ENCODE measurements at places on chromosomes 13 and 19. TPM values are rescaled to one million over a fixed set of nuclear protein-coding genes. Genes with fewer than 3 reads are reported as not detected.
A peak's percentile ranks its signal among the peaks of the same experiment; 100 is the strongest.

Gene PRODH2
- total RNA-seq = not detected

Gene DACT3
- total RNA-seq = 0.15 TPM

Gene FPR3
- 0.51 TPM for total RNA-seq

Gene FFAR3
- total RNA-seq = not detected

Gene MTUS2
- not detected for total RNA-seq

Gene CEACAM20
- total RNA-seq = not detected

Gene SBK2
- total RNA-seq = not detected

Gene ANO8
- 5.2 TPM for total RNA-seq

GRCh38 chr13:24922387-24922744, 158.4 kb downstream of the RNF17 start:
- DNase-seq = no peak

DNA sequence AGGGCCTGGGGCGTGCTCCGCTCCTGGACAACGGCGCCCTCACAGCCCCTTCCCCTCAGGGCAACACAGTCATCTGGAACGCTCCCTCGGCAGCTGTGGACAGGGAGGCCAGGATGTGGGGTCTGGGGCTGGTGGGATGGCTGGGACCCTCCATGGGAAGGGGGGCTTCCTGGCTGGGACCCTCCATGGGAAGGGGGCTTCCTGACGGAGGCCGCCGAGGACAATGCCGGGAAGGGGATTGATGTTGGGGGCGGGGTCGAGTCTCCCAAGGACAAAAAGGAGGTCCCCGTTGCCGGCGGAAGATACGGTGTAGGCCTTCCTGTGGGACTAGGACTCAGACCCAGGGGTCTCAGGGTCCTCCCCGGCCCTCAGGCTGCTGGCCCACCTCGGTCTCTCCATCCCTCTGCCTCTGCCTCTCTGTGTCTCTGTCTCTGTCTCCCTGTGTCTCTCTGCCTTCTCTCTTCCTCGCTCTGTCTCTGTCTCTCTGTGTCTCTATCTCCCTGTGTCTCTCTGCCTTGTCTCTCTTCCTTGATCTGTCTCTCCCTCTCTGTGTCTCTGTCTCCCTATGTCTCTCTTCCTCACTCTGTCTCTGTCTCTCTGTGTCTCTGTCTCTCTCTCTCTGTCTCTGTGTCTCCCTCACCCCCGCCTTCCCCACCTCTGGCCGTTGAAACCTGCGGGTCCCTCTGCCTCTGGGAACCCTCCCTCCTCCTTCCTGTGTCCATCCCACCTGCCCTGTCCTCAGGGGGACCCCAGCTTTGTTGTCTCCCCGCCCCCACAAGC, 2.7 kb upstream of the MADCAM1 start:
- DNase-seq = no peak

- no peak for DNase-seq
These were observed 12.0 kb downstream of the CYP4F3 start for GRCh38 chr19:15652559-15653278.

- peak; percentile 35 for DNase-seq
These were observed 2.8 kb upstream of the CEACAM5 start for GRCh38 chr19:41705393-41706174.

- DNase-seq = no peak
These were observed 123.0 kb downstream of the COL4A1 start for GRCh38 chr13:110183910-110184309.

GRCh38 chr19:55649268-55650125, 1.5 kb downstream of the CCDC106 start:
- DNase-seq = no peak

DNA sequence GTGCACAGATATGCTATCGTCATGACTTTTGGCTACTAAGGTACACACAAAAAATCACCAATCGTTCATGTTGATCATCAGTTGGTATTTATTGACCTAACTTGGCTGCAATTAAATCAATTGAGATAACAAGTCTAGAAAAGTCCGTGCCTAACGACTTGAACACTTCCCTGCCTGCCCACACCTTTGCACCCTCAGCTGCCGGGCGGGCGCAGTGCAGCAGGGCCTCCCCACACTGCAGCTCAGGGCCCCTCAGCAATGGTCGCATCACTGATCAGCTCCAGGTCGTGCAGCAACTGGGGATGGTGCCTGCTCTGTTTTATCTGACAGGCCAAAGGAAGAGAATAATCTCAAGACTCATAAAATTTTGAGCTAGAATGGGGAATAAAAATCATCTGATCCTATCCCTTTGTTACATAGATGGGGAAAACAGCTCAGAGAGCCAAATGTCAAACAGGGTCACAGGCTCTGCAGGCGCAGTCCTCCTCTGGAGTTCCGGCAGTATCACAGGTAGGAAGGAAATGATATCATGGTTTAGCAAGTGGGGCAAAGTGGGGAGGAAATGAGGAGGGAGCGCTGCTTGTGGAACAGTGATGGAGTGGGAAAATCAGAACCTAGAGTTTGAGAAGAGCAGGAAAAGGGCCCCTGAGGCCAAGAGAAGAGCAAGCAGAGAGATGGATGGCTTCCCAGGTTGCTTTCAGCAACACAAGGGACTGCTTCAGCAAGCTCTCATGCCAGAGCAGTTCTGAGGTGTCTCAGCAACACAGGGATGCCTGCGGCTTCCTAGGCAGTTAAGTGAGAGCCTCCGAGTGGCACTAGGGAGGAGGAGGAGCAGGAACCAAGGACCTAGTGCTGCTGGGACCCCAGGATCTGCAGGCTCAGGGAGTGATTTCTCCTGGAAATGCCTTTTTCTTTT, 57.5 kb downstream of the SLC7A1 start:
- DNase-seq = no peak

- no peak for DNase-seq
These were observed 741 bp upstream of the CADM4 start for GRCh38 chr19:43640424-43640757.

DNA sequence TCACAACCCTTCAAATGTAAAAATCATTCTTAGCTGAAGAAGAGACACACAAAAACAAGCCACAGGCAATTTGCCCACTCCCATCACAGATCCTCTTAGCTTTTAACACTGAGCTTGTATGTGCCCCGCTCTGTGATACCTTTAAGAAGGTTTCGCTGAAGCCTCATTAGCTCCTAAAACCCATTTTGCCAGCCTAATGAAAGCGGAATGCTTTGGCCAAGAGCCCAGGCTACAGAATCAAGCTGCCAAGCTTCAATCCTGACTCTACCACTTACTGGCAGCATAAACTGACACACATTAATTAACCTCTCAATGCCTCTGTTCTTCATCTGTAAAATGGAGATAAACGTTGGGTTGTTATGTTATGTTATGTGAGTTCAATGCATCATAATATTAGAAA, 10.5 kb downstream of the ZNF112 start:
- no peak for DNase-seq

DNA sequence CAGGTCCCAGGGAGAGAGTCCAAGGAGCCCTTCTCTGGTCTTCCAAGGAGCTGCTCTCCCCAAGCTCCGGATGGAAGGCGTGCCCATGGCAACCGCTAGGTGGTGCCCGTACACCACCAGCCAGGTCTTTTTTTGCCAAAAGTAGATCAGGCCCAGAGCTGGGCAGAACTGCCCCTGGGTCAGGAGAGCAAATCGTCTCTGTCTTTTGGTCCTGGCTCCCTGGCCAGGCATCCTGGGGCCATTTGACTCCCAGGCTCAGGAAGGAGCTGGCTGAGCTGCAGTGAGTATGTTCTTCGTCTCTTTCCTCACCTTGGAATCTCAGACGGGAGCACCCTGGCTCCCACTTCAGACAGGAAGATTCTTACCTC, 24.6 kb upstream of the BCL3 start:
- peak; percentile 89 for DNase-seq

GRCh38 chr13:99150575-99151361, 49.9 kb upstream of the UBAC2 start:
- no peak for DNase-seq

DNA sequence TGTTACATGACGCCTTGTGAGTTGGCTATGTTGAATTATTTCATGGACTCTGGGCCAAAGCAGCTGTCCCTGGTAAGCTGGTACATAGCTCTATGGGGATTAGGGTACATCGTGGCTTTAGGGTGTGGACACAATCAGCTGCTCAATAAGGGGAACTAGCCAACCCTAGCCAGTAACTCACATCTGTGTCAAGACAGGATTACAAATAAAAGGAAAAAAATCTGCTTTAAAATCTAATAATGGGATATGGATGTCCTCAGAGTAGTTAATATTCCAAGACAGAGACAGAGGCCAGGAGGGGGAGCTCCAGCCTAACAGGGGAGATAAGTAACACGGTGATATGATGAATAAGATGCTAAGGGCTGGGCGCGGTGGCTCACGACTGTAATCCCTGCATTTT, 21.1 kb upstream of the ZNF766 start:
- peak; percentile 61 for DNase-seq

DNA sequence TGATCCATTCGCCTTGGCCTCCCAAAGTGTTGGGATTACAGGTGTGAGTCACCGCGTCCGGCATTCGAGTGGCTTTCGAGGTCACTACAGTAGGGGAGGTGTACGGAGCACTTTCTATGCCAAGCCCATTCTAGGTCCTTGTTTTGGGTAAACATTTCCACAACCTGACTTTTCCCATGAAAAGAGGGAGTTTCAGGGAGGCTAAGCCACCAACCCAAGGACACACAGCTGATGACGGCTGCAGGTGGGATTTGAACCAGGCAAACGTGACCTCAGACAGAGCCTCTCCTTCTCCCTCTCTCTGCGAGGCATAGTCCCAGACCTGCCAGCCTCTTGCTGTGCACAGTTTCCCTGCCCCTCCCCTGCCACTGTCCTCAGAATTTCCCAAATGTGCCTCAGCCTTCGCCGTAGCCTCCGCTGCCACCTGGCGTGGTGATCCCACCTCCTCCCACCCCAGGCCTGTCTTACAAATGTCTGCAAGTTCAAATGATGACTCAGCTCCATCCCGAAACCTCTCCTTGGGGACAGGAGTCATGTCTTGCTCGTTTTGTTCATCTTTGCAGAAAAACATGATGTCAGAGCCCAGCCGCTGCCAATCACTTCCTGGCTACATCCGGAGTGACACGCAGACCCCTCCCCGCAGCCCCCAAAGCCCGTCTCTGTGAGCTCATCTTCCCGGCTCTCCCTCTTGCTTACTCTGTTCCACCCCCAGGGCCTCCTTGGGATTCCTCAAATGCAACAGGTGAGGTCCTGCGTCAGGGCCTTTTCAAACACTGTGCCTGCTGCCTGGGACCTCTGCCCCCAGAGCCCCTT, 6.6 kb upstream of the GADD45B start:
- DNase-seq = no peak

- peak; percentile 3 for DNase-seq
These were observed 1573.1 kb downstream of the EFNB2 start for GRCh38 chr13:104962411-104962810.

DNA sequence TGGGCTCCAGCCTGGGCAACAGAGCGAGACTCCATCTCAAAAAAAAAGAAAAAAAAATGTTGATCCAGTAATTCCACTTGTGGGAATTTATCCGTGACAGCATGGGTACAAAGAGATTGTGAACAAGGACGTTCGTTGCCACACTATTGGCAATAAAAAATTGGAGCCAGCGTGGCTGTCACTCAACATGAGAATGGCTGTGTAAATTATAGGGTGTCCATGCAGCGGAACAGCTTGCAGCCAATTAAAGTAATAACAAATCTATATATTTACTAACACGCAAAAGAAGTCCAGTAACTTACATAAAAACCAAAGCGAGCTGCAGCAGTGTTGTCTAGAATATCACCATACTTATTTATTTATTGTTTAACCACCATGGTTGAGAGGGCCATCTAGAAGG, 19.3 kb downstream of the DPF1 start:
- no peak for DNase-seq

Measured in B cell (primary cell).